ENCODE measurements at places on chromosomes 16 and 17.

DNA sequence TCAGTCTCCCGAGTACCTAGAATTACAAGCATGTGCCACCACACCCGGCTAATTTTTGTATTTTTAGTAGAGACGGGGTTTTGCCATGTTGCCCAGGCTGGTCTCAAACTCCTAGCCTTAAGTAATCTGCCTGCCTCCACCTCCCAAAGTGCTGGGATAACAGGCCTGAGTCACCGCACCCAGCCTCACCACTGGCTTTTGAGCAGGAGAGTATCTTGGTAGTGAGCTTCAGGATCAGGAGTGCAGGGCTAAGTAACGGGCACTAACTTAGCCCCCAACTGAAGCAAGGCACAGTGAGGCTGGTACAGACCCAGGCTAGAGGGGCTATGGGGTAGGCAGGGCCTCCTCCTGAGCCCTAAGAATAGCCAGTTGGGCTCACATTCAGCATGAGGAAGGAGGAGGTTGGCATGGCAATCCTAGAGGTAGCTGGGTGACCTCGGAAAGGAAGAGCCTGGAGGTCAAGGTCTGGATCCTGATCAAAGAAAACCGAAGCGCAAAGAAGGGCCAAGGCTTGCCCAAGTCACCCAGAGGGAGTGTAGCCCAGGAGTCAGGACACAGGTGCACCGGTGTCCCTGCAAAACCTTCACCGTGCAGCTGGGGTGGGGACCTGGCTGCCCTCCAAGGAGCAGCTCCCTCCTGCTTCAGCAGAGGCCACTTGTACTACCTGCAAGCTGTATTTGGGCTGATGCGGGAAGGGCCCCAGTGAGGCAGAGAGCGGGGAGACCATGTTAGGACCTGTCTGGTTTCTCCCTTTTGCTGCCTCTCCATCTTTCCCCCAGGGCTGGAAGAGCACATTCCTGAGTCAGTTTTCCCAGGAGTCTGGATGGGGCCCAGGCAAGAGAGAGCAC, 1.3 kb upstream of the ADGRG5 start:
- DNase-seq = no peak

DNA sequence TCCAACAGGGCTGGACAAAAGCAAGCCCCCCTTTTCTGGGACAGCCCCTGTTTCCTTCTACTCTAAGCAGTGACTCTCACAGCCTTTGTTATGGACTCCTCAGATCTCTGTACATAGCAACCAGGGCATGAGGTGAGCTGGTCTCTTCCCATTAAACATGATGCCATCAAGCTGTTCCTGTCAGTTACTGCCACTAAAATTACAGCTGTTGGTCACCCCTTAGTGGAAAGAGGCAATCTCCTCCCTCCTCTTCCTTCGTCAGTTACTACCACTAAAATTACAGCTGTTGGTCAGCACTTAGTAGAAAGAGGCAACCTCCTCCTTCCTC, 95.2 kb upstream of the SMIM36 start:
- no peak for DNase-seq

- no peak for DNase-seq
These were observed 6.2 kb upstream of the DUSP14 start for GRCh38 chr17:37483311-37484039.

DNA sequence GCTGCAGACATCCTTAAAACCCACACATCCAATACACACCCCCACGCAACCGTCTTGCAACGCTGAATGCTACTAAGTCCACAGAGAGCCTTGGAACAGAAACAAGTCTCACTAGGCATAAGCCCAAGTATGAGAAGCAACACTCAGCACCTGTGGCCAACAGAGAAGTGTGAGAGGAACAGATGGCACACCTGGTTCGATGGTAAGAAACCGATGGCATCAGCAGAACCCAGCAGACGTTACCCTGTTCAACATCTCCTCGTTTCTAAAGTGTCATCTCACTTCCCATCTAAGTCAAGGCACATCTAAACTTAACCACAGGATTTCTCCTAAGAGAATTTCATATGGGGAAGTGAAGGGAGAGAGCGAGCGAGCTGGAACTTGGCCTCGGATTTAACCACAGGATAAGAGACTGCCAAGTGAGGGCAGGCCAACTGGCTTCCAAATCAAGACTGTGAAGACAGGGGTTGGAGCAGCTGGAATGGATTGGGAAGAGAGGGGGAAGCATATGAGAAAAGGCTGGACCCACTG, 41.0 kb downstream of the NXPH3 start:
- DNase-seq = no peak

- peak; percentile 12 for DNase-seq
These were observed 45.0 kb upstream of the GCSH start for GRCh38 chr16:81140930-81141780.

DNA sequence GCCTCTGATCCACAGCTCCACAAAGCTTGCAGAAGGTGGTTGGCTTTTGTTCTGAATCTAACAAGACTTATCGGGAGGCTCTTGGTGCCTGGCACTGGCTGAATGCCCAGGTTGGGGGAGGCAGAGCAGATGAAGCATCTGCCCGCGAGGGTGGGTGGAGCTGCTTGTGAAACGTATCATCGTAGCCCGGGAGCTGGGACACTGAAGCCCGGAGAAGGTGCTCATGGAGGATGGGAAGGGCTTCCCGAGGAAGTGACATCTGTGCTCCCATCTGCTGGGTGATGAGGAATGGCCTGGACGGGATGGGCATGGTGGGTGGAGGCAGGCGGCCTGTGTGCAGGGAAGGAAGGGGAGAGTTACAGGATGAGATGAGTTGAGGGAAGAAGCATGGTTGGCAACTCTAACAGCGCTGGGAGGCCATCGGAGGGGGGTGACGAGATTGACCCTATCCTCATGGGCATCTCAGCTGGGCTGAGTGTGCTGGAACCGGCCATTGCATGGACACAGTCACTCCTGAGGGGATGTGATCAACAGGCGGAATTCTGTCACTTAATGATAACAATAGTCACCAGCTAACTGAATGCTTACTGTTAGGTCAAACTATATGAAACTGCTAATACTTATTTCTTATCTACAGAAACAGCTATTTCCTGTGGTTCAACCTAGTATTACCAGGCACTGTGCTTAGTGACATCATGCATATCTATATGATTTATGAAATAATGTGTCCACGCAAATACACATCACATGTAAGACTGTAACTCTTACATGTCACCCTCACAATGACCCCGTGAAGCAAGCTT, 102.7 kb downstream of the ABCC6 start:
- no peak for DNase-seq

GRCh38 chr16:28527985-28528384, 10.8 kb downstream of the NUPR1 start:
- no peak for DNase-seq

- DNase-seq = no peak
These were observed 62.1 kb upstream of the ADAMTS18 start for GRCh38 chr16:77496934-77497333.

GRCh38 chr16:79329967-79330366, 270.6 kb downstream of the MAF start:
- DNase-seq = no peak

DNA sequence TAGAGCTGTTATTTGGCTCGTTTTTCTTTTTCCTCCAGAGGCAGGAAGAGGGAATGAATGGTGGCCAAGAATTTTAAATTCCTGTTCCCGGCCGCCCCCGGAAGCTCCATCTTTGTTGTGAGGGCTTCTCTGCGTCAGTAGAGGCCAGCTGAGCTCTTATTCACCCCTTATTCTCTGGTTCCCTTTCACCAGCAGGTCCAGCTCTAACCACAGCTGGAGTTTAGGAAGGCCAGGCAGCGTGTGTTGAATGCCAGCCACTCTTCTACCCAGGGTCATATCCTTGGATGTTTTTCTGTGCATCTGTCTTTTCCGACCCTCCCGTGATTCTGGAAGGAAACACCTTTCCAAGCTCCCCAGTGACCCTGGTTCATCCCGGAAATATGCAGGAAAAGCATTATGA, 570.5 kb downstream of the WWOX start:
- DNase-seq = no peak

DNA sequence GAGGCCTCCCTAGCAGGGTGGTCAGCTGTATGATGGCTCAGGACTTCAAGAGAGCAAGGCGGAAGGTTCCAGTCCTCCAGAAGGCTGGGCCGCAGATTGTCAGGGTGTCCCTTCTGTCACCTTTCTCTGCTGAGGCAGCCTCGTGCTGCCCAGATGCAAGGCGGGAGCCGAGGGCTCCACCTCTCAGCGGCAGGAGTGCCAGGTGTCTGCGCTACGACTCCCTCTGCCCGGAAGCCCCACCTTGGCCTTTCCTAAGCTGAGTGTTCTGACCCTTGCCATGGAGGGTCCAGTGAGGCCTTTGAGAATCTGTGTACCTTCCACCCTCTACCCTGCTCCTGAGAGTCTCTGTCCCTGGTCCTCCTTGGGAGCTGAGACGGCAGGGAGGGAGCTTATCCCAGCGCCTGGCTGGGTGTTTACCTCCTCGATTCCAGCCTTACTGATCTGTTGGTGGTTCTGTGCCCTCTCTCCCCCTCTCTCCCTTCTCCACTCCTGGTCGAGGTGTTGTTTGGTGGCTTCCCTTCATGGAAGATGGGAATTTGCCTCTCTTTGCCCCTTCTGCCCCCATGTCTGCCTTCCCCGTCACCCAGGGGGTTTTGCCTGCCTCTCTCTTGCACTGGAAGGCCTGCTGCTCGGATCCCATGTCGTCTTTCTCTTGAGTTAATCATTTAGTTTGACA, 2.2 kb upstream of the ZNF750 start:
- no peak for DNase-seq

DNA sequence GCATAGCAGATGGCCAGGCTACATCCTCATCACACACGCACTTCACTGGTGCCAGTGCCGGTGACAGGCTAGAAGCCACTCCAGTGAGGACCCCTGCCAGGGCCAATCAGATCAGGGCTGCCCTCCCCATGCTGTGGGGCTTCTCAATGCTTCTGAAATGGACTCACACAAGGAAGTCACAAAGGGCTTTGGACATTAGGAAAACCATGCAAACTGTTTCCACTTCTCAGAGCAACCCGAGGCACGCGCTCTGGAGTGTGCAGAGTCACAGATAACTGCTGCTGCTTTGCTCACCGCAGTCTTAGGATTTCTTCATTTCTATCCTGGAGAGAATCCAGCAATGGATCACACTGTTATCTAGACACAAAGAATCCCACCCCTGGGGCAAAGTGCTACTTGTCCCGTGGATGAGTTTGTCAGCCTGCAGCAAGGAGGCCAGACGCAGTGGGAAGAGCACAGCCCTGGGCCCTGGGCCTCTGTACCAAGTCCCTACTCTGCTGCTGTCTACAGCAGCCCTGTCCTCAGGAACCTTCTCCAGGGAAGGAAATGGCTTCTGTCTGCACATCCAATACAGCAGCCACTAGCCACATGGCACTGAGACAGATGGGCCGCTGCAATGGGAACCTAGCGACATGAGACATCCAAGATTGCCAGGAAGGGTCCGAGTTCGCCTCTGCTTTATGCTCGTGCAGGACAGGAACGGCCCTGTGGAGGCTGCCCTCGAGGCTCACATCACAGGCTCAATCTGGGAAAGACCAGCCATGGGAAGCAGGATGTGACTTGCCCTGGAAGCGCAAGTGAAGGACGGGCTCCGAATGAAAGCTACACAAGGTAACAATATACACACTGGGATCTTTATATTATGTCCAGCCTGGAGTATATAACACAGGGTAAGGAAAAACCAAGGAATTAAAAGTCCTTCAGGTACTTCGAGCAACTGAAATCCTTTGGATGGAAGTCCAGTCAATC, 169.3 kb downstream of the ZFHX3 start:
- no peak for DNase-seq

DNA sequence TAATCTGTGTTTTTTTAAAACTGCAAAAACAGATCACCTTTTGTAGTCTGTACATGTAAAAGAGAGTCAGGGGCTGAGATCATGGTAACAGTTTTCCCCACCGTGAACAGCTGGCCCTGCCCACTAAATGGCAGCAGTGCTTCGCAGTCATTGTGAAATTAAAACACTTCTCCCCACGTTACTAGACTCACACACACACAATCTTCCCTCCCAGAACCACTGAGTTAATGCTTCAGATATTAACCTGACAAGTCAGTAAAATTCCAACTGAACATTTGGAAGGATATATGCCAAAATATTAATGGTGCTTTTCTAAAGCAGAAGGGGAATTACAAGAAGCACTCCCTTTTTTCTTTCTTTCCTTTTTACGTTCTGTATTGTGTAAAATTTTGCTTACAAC, 1.2 kb upstream of the CD300LG start:
- DNase-seq = no peak

DNA sequence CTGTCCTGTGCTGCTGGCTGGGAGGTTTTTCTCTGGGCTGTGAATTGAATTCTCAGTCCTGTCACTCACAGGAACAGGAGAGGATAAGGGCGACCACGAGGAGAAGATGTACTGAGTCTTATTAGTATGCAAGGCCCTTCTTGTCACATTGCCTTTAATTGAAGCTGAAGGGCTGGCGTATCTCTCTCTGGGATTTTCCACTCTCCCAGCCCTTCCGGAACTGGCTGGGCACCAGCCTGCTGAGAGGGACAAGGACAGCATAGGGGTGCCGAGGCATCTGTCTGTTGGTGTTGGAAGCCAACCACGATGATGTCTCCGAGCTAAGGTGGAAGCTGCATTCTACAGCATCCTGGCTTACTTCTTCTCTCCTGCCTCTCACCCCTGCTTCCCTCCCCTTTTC, 33.2 kb downstream of the GPRC5B start:
- no peak for DNase-seq

- no peak for DNase-seq
These were observed 348.9 kb downstream of the TMEM114 start for GRCh38 chr16:8241408-8241807.

DNA sequence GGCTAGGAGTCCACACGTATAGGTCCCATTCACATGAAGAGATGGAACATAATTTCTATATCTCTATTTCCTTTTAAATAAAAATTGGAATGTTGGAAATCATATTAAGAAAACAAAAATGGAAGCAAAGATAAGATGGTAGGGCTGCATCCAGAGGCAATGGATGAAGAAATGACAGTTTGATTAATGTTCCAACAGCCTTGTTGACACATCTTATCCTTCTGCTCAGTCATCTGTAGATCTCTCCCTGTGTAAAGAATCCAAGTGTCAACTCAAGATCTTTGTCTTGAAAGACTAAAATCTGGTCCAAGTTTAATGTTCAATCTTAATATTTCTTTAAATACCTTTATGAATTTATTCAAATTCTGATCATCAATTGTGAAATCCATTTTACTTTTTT, 7.8 kb upstream of the KCNJ2 start:
- DNase-seq = no peak

GRCh38 chr17:30921544-30922196, at the start of gene ADAP2:
Gene ADAP2, plus strand, starts transcription at chr17:30921945. Its CDS starts 70 bp downstream, at chr17:30922015.
- peak; percentile 36 for DNase-seq

GRCh38 chr16:85150331-85150940, 38.2 kb upstream of the CIBAR2 start:
- DNase-seq = no peak

- no peak for DNase-seq
These were observed 12.7 kb upstream of the ULK2 start for GRCh38 chr17:19880393-19880792.

GRCh38 chr17:81410852-81411251, 15.6 kb downstream of the BAHCC1 start:
- no peak for DNase-seq

DNA sequence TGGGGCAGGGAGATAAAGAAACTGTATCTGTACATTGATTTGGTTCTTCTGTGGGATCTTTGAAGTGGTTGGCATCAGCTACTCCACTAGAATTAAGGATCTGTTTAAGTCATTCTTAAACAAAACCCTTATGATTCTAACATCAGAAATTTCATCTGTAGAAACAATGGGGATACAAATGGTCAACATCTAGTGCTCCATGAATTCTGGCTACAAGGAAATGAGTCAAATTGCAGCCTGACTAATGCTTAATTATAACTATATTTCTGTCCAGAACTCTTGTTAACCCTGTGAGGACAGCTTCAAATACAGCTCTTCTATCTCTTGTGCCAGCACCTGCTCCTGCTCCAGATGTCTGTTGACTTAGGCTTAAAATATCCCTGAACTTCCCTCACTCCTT, 13.9 kb upstream of the GINS3 start:
- DNase-seq = peak; percentile 10

- peak; percentile 51 for DNase-seq
These were observed 1.9 kb upstream of the CLEC19A start for GRCh38 chr16:19283637-19284036.

Measured in PC-3 (cell line).